ENCODE measurements at places on chromosomes 3 and 15.
A peak's percentile ranks its signal among the peaks of the same experiment; 100 is the strongest.

DNA sequence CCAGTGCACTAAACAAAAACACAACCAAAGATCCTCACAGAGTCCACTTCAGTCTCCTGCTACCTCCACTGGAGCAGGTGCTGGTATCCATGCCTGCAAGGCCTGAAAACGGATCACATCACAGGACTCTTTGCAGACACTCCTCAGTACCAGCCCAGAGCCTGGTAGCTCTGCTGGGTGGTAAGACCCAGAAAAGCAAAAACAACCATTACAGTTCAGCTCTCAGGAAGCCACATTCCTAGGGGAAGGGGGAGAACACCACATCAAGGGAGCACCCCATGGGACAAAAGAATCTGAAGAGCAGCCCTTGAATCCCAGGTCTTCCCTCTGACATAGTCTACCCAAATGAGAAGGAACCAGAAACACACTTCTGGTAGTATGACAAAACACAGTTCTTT is 52.5 kb upstream of the PFN2 start:
- no peak for DNase-seq

DNA sequence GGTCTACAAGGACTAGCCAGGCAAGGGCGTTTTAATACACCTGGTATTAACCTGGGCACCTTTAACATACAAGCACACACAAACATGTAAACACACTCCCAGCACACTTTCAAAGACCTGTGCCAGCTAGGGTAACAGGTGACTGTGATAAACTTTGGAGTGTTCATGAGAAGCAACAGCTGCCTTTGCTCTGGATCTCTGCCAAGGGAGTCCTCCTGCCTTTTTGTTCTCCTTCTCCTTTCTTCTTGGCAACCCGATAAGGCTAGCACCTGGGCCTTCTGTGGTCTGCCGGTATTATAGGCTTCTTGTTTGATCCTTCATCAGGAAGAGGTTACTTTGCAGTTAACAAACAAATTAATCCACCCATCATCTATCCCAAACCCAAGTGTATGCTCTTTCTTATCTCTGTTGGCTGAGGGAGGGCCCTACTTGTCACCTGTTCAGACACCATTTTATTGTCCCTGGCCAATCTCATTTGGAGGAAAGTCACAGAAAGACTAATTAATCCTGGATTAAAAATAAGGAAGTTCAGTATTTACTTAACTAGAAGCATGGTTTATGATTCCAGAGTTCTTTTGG is at the start of gene RETNLB:
TSS of gene RETNLB (minus strand) at position 7 of the 579 bp plus-strand sequence. CDS start 225 bp downstream, outside the sequence.
- no peak for DNase-seq

DNA sequence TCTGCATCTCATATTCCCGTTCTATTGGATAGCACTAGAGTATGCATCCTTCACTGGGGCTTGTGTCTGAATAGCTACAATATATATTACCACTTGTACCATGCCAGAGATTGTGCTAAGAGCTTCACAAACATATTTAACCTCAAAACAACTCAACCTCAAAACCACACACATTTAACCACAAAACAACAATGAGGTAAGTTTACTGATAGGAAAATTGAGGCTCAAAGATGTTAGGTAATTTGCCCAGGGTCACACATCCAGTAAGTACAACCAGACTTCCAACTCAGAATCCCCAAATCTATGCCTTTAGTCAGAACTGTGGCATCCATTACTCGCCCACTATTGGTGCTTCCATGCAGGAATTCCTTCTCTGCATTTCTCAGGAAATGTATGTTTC is 220.0 kb downstream of the FAM43A start:
- peak; percentile 72 for DNase-seq

GRCh38 chr3:189139611-189139940 is 32.2 kb upstream of the TPRG1 start:
- DNase-seq: no peak

DNA sequence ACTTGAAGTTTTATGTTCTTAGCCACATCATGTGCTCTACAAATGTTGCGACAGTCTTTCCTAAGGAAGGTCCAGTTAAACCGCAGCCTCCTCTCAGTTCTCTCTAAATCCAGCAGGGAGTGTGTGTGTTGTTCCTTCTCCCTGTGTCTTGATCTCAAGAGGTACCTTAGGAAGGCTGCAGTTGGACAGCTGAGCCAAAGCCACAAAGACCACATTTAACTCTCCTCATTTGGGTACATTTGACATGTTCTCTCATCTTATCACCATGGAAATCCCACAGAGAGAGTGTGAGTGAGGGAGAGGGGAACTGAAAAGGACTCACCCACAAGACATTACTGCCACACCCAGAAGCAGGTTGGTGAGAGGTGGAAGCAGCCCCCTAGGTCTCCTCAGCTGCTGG is 79.5 kb downstream of the CD200R1L start:
- DNase-seq: peak; percentile 43

GRCh38 chr3:184470551-184470950 is 90.7 kb downstream of the CHRD start:
- no peak for DNase-seq

GRCh38 chr3:155231792-155232191 is 61.7 kb downstream of the STRIT1 start:
- no peak for DNase-seq

DNA sequence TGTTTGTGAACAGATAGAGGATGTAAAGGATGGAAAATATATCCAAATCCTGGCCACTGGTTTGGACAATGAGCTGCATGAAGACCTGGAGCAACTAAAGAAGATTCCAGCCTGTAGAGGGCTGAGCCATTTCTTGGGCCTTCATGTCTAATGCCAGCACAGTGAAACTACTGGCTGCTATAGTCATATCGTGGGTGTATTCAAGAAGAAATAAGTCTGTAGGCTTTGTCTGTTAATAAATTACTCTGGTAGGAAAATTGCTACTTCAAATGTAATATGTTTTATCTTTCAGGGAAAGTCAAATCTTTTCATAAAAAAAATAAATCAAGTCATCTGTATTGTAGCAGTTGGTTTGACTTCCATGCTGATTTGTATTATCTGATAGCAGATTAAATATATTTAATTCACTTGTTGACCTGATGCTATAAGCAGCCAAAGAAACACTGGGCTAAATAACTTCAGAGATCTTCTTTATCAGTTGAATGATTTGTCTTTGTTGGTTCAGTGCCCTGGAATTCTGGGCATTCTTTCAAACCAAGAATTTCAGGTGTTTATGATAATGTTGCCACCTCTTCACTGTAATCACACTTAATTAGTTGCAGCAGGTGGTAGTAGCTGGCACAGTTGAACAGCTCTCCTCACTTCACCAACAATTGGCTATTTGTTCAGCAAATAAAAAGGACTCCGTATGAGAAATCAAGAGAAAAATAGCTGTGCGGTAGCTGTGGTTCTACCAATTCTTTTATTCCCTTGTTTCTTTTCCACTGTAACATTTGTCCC is 1109.5 kb downstream of the NSUN3 start:
- DNase-seq: no peak

- DNase-seq: peak; percentile 31
Measured at GRCh38 chr15:91867581-91868026, 14.1 kb downstream of the SLCO3A1 start.

DNA sequence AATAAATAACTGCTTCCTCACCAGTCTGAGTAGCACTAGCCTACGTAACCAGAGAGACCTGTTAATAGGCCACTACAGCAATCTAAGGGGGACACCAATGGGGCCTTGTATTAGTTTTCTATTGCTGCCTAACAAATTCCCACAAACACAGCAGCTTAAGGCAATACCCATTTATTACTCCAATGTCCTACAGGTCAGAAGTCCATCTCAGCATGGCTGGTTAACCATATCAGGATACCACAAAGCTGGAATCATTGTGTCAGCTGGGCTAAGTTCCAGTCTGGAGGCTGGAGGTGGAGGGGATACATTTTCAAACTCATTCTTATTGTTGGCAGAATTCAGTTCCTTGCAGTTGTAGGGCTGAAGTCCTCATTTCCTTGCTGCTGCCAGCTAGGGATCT is 331.9 kb downstream of the ULK4 start:
- DNase-seq: no peak

DNA sequence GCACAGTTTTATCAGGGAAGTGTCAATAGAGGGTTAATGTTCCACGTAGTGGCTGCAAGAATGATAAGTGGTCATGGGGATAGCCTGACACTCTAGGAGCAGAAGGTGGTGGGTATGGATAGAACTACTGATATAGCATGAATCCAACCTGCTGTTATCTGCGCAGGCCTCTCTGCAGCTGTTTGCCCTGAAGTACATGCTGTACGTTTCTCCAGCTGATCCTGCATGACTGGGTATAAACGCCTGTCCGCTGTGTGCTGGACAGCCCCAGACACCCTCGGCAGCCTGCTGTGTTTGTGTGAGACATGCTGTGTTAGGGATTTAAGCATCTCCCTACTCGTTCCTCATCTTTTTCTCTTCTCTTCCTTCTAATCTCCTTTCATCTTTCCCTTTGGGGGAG is 87.1 kb downstream of the LPP start:
- DNase-seq: peak; percentile 93

GRCh38 chr3:175619369-175619768 is 760.2 kb downstream of the NAALADL2 start:
- no peak for DNase-seq

DNA sequence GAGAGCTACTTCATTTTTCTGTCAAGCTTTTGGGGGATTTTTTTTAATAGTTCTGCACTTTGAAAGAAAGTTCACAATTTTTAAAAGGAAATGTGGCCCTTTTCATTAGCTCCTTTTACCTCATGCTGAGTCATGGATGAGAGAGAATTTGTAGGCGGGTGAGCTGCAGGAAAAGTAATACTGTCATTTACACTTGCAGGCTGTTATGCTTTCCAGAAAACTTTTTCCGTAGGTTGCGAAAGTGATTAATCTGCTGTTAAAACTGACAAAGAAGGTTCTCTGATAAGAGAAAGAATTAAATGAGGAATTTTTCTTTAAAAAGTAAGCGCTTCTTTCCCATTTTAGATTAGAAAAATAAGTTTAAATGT is 430.2 kb downstream of the LPP start:
- DNase-seq: peak; percentile 81

- DNase-seq: no peak
Measured at GRCh38 chr15:54820098-54820497, 376.6 kb downstream of the RSL24D1 start.

DNA sequence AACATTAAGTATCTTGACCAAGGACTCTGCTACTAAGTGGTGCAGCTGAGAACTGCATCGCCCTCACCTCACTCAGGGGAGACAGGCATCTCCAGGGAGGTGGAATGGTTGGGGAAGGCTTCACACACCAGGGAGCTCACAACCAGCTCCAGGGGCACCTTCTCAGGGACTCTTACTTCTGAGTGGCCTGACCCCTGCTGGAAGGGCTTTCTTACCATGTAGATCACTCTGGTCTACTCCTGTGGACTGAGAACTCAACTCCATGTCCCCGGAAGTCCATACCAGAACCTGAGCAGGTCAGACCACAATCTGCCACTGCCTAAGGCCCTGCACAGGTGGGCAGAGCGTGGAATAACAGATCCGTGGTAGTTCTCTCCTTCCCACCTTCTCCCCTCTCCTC is 140.5 kb downstream of the TLE3 start:
- peak; percentile 11 for DNase-seq

- no peak for DNase-seq
Measured at GRCh38 chr3:28569357-28569756, 220.7 kb upstream of the AZI2 start.

GRCh38 chr3:123294296-123294938 is 92.7 kb downstream of the SEC22A start:
- no peak for DNase-seq

DNA sequence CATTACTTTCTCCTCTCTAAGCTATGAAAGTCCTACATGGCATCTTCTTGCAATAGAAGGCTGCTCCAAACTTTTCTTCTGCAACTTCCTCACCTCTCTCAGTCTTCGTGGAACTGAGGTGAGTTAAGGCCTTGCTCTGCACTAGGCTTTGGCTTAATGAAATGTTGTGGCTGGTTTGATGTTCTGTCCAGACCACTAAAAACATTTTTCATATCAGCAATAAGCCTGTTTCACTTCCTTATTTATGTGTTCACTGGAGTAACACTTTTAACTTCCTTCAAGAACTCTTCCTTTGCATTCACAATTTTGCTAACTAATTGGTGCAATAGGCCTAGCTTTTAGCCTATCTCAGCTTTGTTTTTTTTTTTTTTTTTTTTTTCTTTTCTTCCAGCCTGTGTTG is 335.3 kb upstream of the NECTIN3 start:
- DNase-seq: no peak

DNA sequence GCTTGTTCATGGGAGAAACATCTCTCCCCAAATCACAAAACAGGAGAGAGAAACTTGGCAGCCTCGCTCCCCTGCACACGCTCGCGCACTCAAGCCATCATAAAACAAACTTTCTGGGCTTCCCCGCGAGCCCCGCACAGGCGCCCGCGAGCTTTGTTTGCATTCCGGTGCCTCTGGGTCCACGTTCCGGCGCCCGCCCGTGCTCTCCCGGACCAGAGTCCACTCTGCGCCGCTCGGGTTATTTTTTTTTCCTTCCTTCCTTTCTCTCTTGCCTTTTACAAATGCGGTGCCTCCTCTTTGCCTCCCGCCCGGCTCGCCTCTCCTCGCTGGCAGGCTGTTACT is 363 bp downstream of the MAGI1 start:
- DNase-seq: no peak

GRCh38 chr15:25910832-25911231 is 47.7 kb upstream of the ATP10A start:
- no peak for DNase-seq

GRCh38 chr15:52284164-52284563 is 11.4 kb downstream of the MYO5C start:
- peak; percentile 60 for DNase-seq

- no peak for DNase-seq
Measured at GRCh38 chr3:127761441-127761801, 60.9 kb downstream of the MGLL start.

DNA sequence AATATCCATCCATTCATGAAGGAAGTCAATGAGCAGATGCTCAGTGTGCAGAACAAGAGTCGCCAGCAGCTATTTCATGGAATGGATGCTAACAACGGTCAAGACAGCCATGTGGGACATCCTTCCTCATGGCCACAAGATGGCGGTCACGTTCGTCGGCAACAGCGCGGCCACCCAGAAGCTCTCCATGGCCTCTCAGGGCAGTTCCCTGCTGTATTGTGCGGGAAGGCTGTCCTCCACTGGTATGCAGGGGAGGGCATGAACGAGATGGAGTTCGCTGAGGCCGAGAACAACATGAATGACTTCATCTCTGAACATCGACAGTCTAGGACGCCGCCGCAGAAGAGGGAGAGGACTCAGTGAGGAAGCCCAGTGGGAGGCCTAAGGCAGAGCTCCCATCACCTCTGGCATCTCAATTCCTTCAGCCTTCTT is 208.3 kb downstream of the TJP1 start:
- peak; percentile 26 for DNase-seq

- no peak for DNase-seq
Measured at GRCh38 chr3:14849638-14850230, 31.0 kb downstream of the FGD5 start.
